ENCODE measurements at places on chromosomes 6 and 20. TPM values are rescaled to one million over a fixed set of nuclear protein-coding genes. Genes with fewer than 3 reads are reported as not detected.

- H3K4me1 ChIP-seq = no peaks in the 10 kb centered on the region
- no peak overlapping the region for H3K4me3 ChIP-seq
Measured at GRCh38 chr6:167529444-167530335, 204.8 kb downstream of the TTLL2 start.

DNA sequence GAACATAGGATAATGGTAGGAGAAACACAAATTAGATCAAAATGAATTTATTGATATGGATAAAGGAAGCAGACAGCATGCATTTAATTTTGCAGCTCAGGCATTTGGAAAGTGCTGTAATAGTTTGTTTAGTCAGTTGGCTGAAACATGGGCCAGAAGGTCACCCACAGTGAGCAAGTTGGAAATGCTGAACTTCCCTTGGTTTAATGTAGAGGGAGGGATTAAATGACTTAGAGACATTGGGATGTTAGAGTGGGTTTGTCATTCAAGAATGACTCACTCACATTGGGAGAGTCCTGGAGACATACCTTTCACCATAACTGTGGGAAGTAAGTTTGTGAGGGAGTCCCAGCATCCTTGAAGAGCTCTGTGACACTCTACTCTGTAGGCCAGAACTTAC lies 231.5 kb upstream of the PLCB4 start:
- no peak for DNase-seq
- no peaks in the 10 kb centered on the region for H3K36me3 ChIP-seq
- no peak overlapping the region for H3K4me3 ChIP-seq
- H3K27me3 ChIP-seq = no peaks in the 10 kb centered on the region
- H3K27ac ChIP-seq = no peak overlapping the region

- no peak overlapping the region for H3K27ac ChIP-seq
- H3K4me3 ChIP-seq = no peak overlapping the region
- no peaks in the 10 kb centered on the region for H3K36me3 ChIP-seq
- peaks cover 63% of the 10 kb centered on the region for H3K4me1 ChIP-seq
Measured at GRCh38 chr6:138973466-138974153, 14.4 kb downstream of the REPS1 start.

DNA sequence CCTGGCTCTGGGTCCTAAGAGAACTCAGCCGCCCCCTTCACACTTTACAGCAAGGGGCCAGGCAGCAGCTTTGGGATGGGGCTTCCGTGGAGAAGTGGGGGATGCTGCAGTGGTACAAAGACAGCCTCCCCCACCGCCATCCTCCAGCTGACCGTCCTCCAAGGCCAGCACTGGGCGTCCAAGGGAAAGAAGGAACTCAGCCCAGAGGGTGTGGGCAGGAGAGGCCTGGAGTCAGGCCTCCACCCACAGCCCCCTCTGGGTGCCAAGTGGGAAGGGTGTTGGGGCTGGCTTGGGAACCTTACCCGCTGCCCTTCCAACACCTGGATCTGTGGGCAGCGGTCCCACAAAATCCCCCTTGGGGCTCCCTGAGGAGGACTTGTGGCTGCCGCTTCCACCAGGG lies 13.1 kb downstream of the STMN3 start:
- H3K27me3 ChIP-seq = peaks cover 4% of the 10 kb centered on the region
- DNase-seq = no peak
- H3K4me3 ChIP-seq = peak overlapping the region; percentile 32
- H3K36me3 ChIP-seq = no peaks in the 10 kb centered on the region
- H3K4me1 ChIP-seq = peaks cover 2% of the 10 kb centered on the region
- no peak overlapping the region for H3K27ac ChIP-seq

DNA sequence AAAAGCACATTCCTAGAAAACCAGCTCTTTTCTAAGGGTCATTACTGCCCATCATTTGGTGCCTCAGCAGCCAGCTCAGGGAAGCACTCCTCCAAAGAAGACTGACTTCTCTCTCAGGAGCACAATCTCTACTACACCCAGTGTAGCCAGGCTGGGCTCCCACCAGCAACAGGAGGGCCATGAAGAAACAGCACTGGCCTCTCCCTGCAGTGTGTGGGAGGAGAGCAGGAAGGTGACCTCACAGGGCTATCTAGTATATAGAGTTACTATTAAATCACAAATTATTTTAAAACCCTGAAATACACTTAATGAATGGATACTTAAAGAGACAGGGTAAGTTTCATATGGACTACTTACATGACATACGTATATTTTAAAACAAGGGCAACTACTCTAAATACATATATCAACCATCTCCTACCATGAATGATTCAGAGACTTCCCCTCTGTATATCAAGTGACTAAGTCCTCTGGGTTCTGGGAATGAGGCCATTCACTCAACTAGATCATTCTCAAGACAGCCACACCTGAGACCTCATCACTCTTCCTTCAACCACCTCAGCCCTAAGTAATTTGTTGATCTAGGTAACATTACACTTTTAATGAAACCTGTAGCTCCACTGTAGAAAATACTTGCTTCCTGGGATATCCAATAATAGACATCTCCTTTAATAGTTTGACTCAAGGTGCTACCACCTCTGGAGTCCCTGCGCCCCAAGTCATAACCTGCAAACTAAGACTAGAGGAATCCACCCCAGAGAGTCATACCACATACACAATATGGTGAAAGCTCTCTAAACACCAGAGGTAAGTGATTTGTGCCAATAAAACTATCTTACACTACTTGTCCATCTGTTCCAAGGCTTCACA lies 25.2 kb downstream of the TBX18 start:
- no peaks in the 10 kb centered on the region for H3K36me3 ChIP-seq
- no peak overlapping the region for H3K27ac ChIP-seq
- H3K27me3 ChIP-seq = no peaks in the 10 kb centered on the region
- no peaks in the 10 kb centered on the region for H3K4me1 ChIP-seq
- H3K4me3 ChIP-seq = no peak overlapping the region

ADGB gene
- not detected for total RNA-seq

PRDM1 gene
- total RNA-seq = 2.0 TPM
